ENCODE measurements at places on chromosomes 5 and 9. TPM values are rescaled to one million over a fixed set of nuclear protein-coding genes. Genes with fewer than 3 reads are reported as not detected.

The NME5 gene
- 1.3 TPM for total RNA-seq

The FBXO10 gene
- 16.4 TPM for total RNA-seq

The NXNL2 gene
- total RNA-seq, result 7.7 TPM

The BHMT gene
- total RNA-seq, result 0.86 TPM

The PAPPA gene
- 104 TPM for total RNA-seq

The PARP8 gene
- total RNA-seq, result 11.3 TPM

The RALGDS gene
- total RNA-seq, result 17.4 TPM

The ENTREP1 gene
- under 0.01 TPM for total RNA-seq

The C9 gene
- not detected for total RNA-seq

The BHMT2 gene
- 34.5 TPM for total RNA-seq

The PCDHGA1 gene
- 0.86 TPM for total RNA-seq

The TAF11L10 gene
- total RNA-seq, result not detected

The DNLZ gene
- total RNA-seq, result 8.2 TPM

The JAKMIP2 gene
- 3.2 TPM for total RNA-seq

The MYORG gene
- 0.64 TPM for total RNA-seq

The RBM22 gene
- total RNA-seq, result 18.7 TPM

The UBLCP1 gene
- 36.7 TPM for total RNA-seq

The LCN15 gene
- not detected for total RNA-seq
